ENCODE measurements at places on chromosomes 5 and 9. TPM values are rescaled to one million over a fixed set of nuclear protein-coding genes. Genes with fewer than 3 reads are reported as not detected.
A peak's percentile ranks its signal among the peaks of the same experiment; 100 is the strongest.

The KIF20A gene
- 65.2 TPM for total RNA-seq

DNA sequence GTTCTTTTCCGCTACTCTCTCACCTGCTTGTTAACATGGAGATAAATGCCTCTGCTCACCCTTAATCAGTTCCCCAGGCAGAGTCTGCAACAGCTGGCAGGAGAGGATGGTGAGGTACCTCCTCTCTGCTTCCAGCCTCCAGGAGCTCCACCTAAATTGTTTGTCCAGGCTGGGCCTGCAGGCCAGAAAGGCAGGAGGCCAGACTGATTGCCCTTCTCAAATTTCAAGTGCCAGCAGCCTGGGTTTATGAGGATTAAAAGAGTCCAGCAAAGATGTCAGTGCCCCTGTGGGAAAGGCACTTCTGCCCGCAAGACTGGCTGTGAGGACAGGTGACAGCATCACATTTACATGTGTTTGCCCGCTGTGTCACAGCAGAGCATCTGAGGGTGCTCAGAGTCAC lies 19.8 kb downstream of the CORO2A start:
- no peaks in the 10 kb centered on the region for H3K36me3 ChIP-seq
- DNase-seq: peak; percentile 53
- no peak overlapping the region for H3K4me3 ChIP-seq
- H3K27ac ChIP-seq: no peak overlapping the region

DNA sequence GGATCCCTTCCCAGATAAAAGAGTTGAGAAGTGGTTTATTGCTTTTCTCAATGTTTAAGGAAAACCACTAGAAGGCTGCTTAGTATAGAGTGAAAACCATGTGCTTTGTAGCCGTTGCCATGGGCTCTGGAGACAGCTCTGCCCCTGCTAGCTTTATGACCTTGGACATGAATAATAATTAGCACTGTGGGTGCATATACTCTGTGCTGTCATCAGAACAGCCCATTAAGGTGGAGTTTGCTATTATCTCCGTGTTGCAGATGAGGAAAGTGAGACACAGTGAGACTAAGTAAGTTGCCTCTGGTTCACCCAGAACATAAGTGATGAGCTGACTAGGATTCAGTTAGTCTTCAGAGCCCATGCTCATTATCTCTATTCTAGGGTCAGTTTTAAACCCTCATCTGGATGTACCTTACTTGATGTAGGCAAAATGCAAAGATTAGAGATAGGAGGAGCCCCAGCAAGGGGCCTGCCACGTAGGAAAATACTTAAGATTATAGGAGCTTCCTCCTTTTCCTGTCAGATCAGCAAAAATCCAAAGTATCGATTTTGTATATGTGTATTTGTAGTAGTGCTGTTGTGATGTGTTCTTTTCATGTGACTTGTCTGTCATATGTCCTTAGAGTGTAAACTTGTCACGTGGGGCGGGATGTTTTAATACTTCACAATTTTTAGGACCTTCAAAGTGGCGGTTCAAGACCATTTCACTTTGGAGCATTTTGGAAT lies 102.5 kb downstream of the TLE4 start:
- H3K27ac ChIP-seq: no peak overlapping the region
- peaks cover 3% of the 10 kb centered on the region for H3K4me1 ChIP-seq
- H3K36me3 ChIP-seq: peaks cover 9% of the 10 kb centered on the region
- H3K4me3 ChIP-seq: no peak overlapping the region

DNA sequence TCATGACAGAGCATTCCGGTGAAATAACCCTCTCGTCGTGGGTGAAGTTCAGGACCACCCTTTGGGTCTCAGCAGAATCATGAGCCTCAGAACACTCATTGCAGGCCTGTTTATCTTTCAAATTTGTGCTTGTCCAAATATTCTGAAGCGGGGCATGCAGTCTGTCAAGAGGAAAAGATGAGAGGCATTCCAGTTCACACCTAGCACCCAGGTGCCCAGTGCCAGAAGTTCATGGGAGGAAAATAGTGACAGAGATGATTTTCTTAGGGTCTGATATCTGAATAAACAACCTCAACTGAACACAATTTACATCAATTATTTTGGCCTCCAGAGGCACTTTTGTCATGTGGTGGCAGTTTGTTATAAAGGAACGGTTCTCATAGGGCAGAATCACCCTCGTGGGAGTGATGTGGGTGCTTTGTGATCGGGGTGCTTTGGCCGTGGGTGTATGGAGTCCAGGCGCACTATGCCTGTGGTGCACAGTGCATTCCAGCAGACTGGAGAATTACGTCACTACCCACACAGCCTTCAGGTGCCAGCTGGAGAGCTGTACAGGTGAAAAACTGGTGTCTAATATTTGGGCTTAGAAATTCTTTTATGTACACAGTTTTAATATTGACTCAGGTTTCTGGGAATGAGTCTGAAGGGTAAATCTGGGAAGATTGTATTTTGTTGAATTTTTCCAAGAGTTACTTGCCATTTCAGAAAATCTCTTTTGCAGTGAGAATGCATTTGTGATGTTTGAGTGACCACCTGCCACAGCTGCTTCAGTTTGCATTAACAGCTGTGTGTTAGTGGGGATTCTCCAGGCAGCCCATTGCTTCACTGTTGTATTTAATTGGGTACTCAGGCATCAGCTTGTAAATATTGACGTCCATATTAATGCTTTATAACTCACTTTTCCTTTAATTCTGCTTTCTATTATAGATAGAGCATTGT lies 289.3 kb downstream of the FANCC start:
- no peak overlapping the region for H3K4me3 ChIP-seq
- H3K27ac ChIP-seq: no peak overlapping the region
- no peak for DNase-seq
- no peaks in the 10 kb centered on the region for H3K36me3 ChIP-seq

DNA sequence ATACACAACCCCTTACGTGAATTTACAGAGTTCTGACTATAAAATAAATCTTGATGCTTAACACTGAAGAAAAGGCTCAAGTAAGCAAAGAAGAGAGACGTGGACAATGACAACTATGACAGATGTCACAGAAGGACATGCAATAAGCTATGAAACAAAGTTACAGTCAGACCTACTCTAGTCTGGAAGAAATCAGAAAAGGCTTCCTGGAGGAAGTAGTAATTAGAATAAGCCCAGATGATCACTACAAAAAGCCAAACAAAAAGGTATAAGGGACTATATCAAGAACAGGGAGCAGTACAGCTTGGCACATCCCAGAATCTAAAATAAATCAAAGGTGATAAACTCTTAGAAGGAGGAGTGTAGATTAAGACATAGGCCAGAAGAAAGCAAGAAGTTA lies 6.3 kb downstream of the FNIP1 start:
- no peak overlapping the region for H3K4me3 ChIP-seq
- no peaks in the 10 kb centered on the region for H3K36me3 ChIP-seq
- H3K4me1 ChIP-seq: no peaks in the 10 kb centered on the region
- no peaks in the 10 kb centered on the region for H3K27me3 ChIP-seq
- DNase-seq: no peak

DNA sequence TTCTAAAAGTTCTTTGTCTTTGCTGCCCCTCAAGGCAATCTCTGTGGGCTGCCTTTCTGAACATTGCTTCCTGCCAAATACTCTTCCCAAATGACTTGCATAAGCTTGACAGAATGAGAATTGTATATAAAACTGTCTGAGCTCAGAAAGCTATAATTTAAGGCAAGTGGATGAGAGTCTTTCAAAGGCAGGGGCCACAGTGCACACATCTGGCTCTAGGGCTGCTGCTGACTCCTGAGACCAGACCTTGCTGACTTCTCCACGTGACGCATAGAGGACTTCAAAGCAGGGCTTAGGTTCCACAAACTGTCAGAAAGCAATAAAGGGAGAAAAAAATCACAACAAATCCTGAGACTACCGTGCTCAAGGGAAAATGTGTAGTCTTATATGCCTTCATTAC lies 79.4 kb upstream of the DIRAS2 start:
- no peaks in the 10 kb centered on the region for H3K27me3 ChIP-seq
- H3K4me3 ChIP-seq: no peak overlapping the region
- no peaks in the 10 kb centered on the region for H3K36me3 ChIP-seq
- no peak overlapping the region for H3K27ac ChIP-seq
- H3K4me1 ChIP-seq: no peaks in the 10 kb centered on the region

Measured in H9 (cell line).